ENCODE measurements at places on chromosomes 16 and 17.
A peak's percentile ranks its signal among the peaks of the same experiment; 100 is the strongest.

GRCh38 chr17:39738568-39738901 lies 797 bp downstream of the GRB7 start:
- DNase-seq = peak; percentile 28

DNA sequence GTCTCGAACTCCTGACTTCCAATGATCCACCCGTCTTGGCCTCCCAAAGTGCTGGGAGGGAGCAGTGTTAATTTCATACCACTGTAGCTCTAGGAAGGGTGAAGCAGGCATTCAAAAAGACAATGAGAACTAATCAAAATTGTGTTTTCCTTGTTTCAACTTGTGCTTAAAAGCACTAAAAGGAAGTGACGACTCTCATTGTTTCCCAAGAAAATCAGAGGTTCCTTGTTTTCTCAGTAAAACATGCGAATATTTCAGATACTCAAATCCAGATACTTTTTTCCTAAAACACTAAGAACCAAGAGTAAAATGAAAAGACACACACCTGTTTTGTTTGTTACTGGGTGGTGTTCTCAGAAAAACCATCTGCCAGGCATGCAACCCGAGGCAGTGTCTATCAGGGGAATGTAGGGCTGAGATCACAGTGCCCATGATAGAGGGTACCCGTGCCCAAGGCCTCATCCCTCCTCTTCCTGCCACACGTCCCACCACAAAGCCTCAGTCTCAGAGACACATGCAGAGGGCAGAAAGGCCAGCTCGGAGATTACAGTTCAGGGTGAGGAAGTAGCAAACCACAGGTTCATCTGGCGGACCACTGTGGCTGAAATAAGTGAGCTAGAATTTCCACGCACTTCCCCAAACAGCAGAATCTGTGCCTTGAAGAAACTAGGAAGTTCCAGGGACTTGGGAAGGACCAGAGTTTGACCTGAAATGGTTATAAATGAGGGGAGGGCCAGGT lies 33.7 kb downstream of the GINS3 start:
- no peak for DNase-seq

DNA sequence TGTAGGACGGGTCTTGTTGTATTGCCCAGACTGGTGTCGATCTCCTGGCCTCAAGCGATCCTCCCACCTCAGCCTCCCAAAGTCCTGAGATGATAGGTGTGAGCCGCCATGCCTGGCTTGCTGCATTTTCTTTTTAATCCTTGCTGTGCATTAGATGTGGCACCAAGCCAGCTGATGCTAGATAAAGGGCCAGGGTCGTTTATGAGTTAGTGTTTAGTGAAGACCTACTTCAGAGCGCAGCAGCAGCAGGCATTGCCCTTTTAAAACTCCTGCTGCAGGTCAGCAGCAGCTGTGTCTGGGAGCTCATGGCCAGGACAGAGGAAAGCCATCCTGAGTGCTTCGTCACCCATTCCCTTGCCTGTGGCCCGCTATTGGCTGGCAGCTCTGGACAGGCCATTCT lies 237.3 kb downstream of the CCDC182 start:
- no peak for DNase-seq

- no peak for DNase-seq
These were observed 265.9 kb downstream of the CDH8 start for GRCh38 chr16:61770301-61770700.

- DNase-seq = no peak
These were observed 76.0 kb downstream of the EMP2 start for GRCh38 chr16:10504404-10504885.

GRCh38 chr17:60902399-60902798 lies 224.7 kb downstream of the BCAS3 start:
- DNase-seq = no peak

- DNase-seq = no peak
These were observed 45.0 kb downstream of the SOST start for GRCh38 chr17:43713494-43714162.

DNA sequence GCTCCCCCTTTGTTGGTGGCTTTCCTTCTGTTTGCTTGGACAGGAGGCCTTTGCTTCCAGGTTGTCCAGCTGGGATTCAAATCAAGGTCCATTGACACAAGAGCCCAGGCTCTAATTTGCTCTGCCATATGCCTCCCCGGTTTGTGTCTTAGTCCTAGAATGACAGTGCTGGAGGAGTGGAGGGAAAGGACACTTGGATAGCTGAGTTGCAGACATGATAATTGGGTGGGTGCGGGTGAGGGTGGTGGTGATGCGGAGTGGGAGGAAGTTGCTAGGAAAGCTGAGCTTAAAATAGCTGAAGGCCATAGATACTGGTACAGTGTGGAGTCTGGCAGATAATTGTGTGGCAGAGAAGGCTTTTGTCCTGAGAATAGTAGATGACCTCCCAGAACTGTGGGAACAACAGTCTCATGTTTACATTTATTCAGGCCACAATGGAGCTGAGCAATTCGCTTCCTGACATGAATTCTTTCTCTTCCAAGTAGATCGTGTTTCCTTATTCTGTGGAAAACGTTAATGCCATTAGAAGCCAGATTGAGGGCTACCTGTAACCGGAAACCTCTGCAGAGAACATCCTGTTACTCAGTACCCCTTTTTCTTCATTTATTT lies 23.8 kb downstream of the SEC14L1 start:
- no peak for DNase-seq

DNA sequence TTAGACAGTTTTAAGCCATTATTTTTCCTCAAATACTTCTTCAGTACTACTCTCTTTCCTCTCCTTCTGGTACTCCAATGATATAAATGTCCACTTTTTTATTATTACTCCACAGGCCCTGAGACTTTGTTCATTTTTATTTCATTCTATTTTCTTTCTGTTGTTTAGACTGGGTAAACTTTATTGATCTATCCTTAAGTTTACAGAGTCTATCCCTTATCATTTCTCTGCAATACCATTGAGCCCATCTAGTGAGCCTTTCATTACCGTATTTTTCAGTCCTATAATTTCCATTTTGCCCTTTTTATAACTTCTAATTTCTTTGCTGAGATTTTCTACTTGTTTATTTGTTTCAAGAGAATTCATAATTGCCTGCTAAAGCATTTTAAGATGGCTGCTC lies 193.7 kb downstream of the TOX3 start:
- no peak for DNase-seq

GRCh38 chr17:37130984-37131446 lies 182.3 kb downstream of the AATF start:
- DNase-seq = no peak

All from activated CD4-positive, alpha-beta T cell treated with anti-CD3 and anti-CD28 coated beads for 24 hours (primary cell).